ENCODE measurements at places on chromosomes 3 and 15.

DNA sequence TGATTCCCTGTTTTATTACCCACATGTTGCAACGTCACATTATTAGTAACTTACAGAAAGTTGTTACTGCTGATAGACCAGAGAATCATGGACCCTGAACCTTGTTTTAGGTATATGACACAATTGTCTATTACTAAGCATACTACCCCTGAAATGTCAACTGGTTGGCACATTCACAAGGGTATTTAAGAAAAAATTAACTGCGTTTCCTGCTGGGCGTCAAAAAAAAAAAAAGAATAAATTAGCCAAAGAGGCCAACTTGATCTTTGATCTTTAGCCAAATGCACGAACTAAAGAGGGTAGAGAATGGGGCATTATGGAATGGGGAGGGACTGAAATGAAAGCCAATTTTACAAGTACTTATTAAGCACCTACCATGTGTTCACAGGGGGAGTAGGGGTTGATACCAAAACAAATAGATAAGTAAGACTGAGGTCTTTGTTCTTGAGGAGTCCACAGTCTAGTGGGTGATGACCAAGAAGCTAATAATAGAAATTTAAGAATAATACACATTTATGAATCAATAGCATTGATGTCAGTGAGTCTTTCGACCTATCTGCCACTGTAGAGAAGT, 17.8 kb upstream of the MUC13 start:
- no peak for DNase-seq

DNA sequence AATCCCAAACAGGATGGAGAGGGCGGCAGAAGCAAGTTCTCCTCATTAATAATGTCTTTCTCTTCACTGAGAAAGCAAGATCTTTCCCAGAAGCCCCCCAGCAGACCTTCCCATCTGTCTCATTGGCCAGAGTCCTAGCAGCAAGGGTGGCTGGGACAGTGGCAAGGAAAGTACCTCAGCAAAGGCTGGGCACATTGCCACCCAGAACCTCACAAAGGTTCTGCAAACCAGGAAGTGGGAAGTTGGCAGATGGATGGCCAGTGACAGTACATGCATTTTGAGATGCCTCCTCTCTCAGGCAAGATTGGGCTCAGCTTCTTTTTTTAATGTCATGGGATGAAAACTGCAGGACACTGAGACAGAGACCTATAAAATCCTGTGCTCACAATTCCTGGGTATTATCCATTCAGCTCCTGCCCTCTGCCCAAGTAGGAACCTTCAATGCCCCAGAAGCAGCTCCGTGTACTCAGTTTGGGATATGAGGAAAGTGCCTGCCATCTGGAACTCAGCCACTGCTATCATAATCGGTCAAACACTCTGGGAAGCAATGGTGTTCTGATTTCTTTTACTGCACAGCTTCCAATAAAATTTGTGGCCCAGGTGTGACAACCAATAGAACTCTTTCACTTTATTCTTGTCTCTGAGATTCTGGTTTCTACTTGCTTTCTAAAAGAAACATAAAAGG, 25.5 kb downstream of the DPH3 start:
- no peak for DNase-seq

- DNase-seq: no peak
Observed at GRCh38 chr15:47206358-47206978, 510.8 kb upstream of the SEMA6D start.

DNA sequence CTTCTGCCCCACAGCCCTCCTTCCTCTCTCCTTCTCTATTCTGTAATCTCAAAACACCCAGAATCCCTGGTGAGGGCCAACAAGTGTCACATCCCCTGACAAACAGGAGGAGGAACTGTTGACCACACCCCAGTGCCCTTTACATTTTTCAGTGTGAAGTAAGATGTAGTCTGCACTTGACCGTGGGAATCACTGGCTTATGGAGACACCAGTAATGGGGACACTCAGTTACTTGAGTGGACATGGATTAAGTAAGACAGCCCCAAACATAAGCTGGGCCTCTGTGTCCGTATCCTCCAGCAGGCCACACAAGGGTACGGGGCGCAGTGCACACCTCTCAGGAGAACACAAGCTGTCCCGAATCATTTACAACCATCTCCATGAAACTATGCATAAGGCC, 28.4 kb upstream of the LIMD1 start:
- no peak for DNase-seq

DNA sequence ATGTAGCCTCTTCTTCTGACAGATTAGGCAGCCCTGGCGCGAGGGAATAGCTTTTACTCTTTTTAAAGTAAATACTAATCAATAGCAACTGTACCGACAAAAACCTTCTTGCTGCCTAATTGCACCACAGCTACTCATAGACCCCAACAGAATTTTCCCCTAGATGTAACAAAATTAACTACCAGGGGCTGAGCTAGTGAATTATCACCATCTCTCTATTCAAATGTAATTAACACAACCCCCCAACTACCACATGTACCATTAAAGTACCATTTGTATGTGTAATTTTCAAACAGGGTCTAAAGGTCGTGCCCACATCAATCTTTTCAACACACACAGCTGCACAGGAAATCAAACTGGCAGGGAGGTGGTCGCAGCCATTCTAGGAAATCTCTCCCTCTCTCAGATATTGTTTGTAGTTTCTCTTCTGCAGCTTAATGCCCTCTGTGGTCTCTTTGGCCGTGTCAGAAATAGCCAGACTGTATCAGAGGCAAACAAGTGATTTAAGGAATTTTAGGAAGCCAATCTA, 322.9 kb downstream of the RORA start:
- no peak for DNase-seq

DNA sequence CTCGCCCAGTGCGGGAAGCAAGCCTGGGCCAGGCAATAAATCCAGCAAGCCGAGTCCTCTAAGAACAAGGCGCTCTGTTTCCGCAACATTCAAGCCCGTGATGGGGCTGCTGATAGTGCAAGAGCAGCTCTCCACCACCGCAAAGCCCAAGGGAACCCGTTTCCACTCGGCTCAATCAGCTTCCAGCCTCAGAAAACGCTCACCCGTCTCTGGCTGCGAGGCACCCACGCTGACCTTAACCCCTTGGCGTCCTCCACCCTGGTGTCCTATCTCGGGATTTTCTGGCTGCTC, 17.8 kb downstream of the SPATA12 start:
- peak; percentile 19 for DNase-seq
